IPS-NIHi11 (cell line): ENCODE measurements at places on chromosomes 4 and X.

- no peak for DNase-seq
Observed at GRCh38 chrX:110399497-110399896, 40.8 kb downstream of the RTL9 start.

GRCh38 chrX:44299177-44299576 is 44.3 kb downstream of the EFHC2 start:
- DNase-seq: no peak

- DNase-seq: no peak
Observed at GRCh38 chr4:183907871-183908683, 3.0 kb downstream of the STOX2 start.

GRCh38 chrX:39551762-39552161 is 546.0 kb downstream of the BCOR start:
- no peak for DNase-seq

GRCh38 chrX:46757593-46757992 is 1.3 kb downstream of the SLC9A7 start:
- no peak for DNase-seq

DNA sequence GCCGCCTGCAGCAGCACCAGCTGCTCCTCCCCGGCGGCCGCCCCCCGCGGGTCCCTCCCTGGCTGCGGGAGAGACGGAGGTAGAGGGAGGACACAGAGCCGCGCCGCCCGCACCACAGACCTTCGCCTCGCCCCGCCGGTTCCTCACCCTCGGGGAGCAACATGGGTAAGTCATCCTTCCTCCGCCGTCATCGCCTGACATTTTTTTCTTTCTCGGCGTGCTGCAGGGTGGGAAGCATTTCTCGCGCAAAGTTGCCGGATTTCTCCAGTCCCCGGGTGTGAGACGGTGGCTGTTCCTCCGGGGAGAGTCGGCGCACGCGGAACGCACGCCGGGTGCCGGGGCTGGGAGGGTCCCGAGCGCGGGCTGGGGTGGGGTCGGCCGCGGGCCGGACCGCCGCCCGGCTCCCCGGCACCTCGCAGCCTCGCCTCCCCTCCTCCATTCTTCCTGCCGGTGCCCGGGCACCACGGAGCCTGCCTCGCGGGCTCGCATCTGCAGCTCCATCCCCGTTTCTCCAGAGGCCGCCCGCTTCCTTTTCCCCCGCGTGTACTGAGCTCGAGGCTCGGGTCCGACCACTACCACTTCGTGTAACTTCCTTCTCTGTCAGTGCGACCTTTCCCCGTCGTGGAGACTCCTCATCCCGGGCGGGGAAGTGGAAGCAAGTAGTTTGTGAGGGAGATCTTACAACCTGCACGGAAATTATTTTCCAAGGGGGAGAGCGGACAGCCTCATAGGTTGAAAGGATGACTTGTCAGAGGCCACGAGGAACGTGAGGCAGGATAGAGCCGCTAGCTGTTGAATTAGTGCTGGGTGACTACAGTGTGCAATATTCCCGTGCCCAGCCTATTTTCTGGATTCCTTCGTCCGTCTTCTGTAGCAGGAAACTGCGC is 464 bp downstream of the RAP1GDS1 start:
- peak; percentile 37 for DNase-seq

DNA sequence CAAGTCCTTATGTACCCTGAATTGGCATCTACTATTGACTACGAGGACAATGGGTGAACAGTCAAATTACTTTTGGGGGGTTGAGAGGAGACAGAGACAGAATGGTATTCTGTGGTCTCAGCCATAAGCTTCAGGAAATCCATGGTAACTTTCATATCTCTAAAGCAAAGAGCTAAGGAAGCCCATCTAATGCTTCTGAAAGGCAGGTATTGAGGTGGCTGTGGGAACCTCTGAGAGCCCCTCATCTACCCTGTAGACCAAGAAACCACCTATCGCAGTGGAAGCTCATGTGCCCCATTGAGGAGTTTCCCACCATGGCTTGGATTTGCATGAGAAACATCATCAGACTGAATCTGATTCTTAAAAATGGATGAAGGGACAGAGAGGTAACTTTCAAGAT is 23.1 kb upstream of the BMP2K start:
- DNase-seq: no peak

- DNase-seq: no peak
Observed at GRCh38 chrX:56499372-56499771, 64.1 kb upstream of the UBQLN2 start.

DNA sequence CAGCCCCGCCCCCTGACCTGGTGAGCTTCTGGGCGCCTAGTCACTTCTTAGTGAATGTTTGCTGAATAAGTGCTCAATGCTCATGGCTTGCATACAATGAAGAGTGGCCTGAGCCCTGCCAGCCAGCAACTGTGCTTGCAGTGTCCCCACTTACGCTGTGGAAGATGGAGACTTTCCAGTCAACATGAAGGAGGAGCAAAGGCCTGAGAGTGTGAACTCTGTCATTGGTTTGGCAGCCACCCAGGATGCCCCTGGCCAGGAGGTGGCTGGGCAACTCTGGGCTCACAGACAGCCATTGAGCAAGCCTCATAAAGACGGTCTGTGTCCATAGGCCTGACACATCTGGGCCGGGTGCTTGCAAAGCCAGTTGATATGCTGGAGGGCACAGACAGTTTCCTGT is 72.1 kb upstream of the MAMLD1 start:
- no peak for DNase-seq

GRCh38 chrX:42384956-42385355 is 393.0 kb downstream of the PPP1R2C start:
- DNase-seq: no peak

DNA sequence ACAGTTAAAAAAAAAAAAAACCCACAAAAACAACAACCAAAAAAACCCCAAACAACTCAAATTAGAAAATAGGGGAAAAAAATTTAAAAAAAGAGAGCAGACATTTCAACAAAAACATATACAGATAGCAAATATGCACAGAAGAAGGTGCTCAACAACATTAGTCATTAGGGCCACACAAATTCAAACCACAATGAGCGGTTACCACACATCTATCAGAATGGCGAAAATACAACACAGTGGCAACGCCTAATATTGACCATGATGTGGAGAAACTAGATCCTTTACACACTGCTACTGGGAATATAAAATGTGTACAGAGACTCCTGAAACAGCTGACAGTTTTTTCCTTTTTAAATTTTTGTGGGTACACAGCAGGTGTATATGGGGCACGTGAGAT is 19.4 kb downstream of the LYAR start:
- no peak for DNase-seq

GRCh38 chrX:51891821-51892551 is 1.4 kb upstream of the MAGED1 start:
- no peak for DNase-seq

GRCh38 chr4:169160825-169161224 is 109.9 kb downstream of the SH3RF1 start:
- no peak for DNase-seq

DNA sequence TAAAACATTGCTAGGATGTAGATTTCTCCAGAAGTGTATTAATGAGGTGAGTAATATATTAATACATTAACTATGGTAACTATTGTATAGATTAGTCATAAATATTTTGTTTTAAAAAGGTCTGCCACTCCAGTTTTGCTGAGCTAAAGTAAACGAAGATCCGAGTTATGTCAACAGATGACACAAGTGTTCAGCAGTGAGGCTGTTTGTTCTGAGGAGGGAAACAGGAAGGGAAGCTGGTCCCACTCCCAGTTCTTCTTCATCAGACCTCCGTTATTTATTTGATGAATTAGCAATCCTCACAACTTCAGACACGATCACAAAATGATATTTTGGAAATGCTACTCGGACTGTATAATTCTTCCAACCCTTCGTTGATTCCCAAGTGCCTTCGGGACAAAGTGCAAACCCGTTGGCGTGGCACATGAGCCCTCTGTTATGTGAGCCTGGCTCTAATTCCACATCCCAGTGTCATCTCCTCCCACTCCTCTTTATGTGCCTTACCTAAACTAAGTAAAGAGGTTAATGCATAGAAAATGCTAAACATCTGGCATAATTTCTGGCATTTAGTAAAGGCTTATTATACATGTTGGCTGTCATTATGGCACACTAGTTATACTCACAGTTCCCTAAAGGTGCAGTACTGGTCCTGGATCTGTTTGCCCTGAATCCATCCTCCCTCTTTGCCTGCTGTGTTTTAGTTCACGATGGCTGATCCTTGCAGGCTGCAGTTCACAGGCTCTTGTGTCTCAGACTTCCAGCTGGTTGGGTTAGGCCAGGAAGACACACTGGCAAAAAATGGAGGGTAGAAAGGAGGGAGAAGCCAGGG is 190.6 kb upstream of the LNX1 start:
- no peak for DNase-seq

DNA sequence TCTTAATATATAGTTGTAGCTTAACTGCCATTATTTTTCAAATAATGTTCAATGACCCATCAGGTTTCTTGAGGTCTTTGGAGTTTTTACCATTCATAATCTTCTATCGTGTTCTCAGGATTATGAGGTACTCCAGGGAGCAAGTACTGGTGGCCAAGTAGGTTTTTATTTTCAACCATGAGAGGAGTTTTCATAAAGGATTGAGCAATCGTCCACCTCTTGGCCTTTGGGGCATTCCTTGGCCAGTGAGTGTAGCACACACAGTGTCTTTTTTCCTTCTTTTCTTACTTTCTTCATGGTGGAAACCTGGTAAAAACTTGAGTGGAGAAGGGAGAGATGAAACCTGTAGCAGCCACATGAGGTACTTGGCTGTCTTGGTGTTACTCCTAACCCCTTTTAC is 567.0 kb upstream of the NR3C2 start:
- no peak for DNase-seq
